ENCODE measurements at places on chromosomes 7 and 10.

DNA sequence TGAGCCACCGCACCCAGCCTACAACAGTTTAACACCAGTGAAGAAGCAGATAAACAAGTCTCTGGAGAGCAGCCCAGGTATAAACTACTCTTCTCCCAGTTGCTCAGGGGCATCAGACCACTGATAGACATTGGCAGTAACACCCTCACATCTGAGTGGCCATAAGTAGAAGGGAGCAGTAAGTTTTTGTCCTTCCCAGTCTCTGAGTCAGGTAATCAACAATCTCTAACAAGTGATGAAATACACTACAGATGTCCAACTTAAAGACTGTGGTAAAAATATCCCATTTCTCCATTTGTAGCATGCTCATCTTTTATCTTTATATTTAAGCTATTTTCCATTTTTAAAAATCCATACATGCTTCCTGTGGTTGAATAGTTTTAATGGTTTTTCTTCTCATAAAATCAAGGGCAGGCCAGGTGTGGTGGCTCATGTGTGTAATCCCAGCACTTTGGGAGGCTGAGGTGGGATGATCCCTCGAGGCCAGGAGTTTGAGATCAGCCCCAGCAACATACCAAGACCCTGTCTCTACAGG lies 78.6 kb downstream of the GSAP start:
- no peak for DNase-seq

DNA sequence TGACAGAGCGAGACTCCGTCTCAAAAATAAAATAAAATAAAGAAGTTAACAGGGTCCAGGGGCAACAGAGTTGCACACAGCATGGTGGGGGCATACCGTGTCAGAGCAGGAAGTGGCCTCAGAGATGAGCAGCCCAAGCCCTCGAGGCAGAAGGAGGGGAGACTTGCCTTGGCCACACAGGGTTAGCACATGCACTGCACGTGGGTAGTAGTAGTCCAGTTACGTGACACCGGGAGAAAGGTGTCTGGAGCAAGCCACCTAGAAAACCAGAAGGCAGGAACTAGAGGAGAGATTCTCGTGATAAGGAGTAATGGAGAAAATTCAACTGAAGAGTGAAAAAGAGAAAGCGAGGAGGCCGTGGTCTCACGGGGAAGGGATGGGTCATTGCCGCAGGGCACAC lies 9.8 kb upstream of the DENND2A start:
- no peak for DNase-seq

DNA sequence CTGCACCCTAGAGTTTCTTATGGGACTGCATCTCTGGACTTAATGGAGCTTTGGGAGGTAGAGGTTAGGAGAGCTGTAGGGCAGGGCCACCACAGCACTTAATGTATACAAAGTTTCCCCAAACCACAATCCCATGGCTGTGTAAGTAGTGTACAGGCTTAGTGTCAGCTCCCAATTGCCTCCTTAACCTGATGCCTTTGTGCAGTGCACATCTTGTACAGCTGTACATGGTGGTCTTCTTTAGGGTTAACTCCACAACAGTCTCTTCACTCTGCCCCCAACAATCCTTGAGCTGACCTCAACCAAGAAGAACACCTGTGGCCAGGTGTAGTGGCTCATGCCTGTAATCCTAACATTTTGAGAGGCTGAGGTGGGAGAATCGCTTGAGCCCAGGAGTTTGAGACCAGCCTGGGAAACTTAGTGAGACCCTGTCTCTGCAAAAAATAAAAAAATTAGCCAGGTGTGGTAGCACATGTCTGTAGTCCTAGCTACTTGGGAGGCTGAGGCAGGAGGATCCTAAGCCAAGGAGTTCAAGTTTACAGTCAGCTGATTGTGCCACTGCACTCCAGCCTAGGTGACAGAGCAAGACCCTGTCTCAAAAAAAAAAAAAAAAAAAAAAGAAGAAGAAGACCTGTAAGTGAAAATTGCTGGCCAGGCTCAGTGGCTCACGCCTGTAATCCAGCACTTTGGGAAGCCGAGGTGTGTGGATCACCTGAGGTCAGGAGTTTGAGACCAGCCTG lies 6.8 kb downstream of the PLAU start:
- DNase-seq: no peak

- peak; percentile 74 for DNase-seq
These were observed 11.3 kb upstream of the ATXN7L1 start for GRCh38 chr7:105887569-105888189.

DNA sequence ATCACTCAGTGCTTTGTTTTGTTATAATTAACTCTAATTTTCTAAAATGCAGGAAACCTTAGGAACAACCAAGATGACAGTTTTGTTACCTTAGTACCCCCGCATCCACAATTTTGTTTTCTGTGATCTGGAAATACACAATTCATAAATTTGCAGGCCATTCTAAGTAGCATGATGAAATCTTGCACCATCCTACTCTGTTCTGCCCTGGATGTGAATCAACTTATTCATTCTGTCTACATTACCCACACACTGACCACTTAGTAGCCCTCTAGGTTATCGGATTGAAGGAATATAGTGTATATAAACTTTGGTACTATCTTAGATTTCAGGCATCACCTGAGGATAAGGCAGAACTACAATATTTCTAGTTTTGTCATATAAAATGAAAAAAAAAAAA lies 155.9 kb downstream of the CTTNBP2 start:
- no peak for DNase-seq

DNA sequence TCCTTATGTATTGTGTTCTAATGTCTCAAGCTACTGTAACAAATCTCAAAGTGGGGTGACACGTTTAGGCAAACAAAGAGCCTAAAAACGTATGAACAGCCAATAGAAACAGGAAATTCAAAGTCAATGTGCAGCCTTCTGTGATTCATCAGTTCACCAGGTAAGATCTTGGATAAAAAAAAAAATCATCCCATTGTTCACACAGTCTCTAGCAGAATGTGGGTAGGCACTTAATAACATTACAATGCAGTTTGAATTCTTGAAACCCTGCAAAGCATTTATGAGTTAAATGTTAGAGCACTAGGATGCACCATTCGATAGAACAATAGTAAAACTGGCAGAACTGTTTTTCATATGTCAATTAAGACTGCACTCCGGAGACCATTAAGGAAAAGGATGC lies 88.2 kb upstream of the HDAC9 start:
- DNase-seq: no peak
